Stimulated activated CD4-positive, alpha-beta T cell treated with anti-CD3 and anti-CD28 coated beads, Interleukin-2, amount 100 ng/mL, for 24 hours (primary cell): ENCODE measurements at places on chromosomes 16 and 17.

- no peak for DNase-seq
These were observed 355.4 kb upstream of the SOX9 start for GRCh38 chr17:71765437-71765836.

- peak; percentile 29 for DNase-seq
These were observed 3.6 kb downstream of the GSE1 start for GRCh38 chr16:85616607-85617321.

- peak; percentile 53 for DNase-seq
These were observed 27.9 kb upstream of the C16orf95 start for GRCh38 chr16:87344931-87345631.

- no peak for DNase-seq
These were observed 14.6 kb downstream of the SPNS3 start for GRCh38 chr17:4448197-4448980.

GRCh38 chr16:90031186-90031930 lies 12.1 kb upstream of the DBNDD1 start:
- no peak for DNase-seq

DNA sequence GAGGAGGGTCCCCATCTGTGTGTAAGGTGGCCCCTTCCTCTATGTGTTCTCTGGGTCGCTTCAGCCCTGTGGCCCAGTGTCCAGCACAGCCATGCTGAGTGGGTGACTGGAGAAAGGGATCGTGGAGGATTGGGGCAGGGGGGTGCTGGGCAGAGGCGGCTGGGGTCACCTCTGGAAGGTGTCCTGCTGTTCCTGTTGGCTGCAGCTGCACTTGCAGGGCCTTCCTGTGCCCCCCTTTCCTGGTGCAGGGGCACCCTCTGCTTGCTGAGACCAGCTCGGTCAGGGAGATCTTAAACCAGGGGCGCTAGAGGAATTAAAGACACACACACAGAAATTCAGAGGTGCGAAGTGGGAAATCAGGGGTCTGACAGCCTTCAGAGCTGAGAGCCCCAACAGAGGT lies 11.1 kb downstream of the IL32 start:
- DNase-seq, result no peak

GRCh38 chr17:31400481-31400950 lies 9.0 kb downstream of the RAB11FIP4 start:
- no peak for DNase-seq

DNA sequence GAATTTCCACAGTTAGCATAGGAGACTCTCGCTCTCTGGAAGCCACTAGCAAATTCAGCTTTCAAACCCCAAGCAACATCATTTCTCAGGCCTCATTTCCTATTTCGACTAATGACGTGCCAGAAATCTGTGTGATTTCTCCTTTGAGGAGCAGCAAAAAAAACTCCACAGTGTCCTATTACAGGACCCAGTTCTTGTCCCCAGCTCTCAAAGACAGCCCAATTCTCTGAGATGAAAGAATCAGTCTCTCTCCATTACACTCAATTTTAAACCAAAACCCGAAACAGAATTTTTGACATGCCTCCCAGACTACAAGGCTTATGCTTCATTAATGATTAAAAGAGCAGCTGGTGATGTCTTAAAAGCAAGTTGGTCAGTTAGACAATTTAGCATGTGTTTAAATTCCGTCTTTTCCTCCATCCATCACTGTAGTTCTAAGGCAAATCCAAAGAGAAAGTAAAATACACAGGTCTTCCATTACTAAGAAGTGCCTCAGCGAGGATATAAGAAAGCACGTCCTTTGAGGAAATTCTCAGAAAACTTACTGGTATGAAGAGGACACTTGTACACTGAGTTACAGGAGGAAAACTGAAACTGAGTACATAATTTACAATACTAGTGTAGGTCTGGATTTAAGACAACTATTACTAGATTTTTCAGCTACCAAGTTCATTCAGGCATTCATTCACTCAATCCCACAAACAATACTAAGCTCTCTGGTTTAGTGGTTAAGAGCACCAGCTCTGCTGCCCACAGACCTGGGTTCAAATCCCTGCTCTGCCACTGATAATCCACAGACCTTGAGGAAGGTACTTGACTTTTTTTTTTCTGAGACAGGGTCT lies 12.5 kb downstream of the TOM1L2 start:
- DNase-seq, result peak; percentile 46

- no peak for DNase-seq
These were observed 3.8 kb upstream of the ICAM2 start for GRCh38 chr17:64024215-64024654.

- no peak for DNase-seq
These were observed 177.9 kb upstream of the NLRP1 start for GRCh38 chr17:5762191-5762590.

DNA sequence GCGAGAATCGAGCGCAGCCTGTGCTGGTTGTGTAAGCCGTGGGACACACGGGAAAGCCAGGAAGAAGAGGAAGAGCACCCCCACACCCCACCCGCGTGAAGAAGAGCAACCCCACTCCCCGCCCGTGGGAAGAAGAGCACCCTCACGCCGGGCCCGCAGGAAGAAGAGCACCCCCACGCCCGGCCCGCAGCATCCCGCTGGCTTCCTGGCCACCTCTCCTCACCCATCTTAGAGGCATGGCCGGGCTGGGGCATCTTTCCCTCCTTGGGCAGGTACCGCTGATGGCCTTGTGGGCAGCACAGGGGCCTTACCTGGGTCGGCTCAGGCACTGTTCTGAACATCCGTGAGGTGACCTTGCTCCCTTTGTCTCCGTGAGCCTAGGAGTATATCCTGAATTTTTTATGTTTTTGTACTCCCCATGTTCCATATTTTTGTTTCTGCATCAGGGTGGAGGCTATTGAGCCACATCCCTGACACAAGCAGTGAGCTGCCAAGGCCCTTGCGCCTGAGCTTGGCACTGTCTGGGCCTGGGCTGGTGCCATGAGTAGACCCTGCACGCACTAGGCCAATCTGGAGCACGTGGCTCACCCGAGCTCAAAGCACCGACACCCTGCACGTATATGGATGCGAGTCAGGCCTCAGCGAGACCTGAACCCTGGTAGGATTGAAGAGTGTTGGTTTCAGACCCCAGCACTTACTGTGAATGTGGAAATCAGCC lies 71.4 kb upstream of the KCTD5 start:
- DNase-seq, result no peak

DNA sequence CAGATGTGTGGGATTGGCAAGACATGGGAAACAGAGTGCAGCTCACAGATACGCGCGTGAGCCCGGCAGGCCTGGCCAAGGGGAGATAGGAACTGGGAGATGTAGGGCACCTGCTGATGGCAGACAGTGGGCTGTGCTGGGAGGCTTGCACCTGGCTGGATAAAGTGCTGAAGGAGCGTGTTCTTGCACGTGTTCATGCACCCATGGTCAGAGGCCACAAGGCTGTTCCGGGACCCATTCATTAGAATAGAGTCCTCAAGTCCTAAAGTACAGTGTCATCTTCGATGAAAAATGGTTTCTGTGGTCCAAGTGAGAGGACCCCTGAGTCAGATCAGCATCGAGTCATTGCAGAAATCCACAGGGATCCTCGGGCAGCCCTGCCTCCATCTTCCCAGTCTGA lies 236.4 kb downstream of the CCDC182 start:
- no peak for DNase-seq

- no peak for DNase-seq
These were observed 127.7 kb upstream of the ZNF267 start for GRCh38 chr16:31745900-31746299.

- no peak for DNase-seq
These were observed 237.3 kb upstream of the WSCD1 start for GRCh38 chr17:5832886-5833285.

- no peak for DNase-seq
These were observed 811.6 kb upstream of the GOT2 start for GRCh38 chr16:59545721-59546120.

- no peak for DNase-seq
These were observed 7.7 kb upstream of the ENGASE start for GRCh38 chr17:79066963-79067362.

- DNase-seq, result no peak
These were observed 92.4 kb downstream of the RPGRIP1L start for GRCh38 chr16:53611179-53611696.
